ENCODE measurements at places on chromosomes 16 and 17.

DNA sequence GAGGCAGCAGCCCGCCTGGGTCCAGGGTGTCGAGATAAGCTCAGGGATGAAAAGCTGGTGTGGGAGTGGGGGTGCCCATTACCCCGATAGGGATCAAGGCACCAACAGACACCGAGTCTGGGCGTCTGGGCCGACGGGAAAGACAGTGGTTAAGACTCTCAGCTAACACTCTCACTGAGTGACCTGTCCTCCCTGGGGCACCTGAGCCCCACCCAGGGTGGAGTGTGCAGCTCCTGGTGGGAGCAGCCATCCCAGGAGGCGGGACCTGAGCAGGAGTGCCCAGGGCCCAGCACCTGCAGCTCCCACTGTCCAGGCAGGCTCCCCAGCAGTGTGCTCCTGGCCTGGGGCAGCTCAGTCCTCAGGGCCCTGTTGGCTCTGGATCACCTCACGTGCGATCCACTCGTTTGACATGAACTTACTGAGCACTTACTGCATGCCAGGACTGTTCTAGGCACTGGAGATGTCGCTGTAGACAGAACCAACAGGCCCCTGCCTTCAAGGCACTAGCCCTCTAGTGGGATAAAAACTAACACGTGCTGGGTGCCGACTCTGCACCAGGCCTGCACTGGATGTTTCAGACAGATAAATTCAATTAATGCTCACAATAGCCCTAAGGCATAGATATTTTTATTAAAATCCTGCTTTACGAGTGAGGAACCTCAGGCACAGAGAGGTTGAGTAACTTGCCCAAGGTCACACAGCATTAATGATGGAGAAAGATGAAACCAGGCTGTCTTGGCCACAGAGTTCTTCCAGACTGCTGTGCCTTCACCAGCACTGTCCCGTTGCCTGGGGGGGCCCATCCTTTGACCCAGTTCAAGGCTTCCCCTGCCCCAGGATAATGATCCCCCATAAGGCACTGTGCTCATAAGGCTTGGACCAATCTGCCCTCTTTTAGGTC lies 1.9 kb downstream of the EVPLL start:
- ATAC-seq, result no peak

GRCh38 chr16:86347090-86347489 lies 163.2 kb upstream of the FOXF1 start:
- ATAC-seq, result no peak

DNA sequence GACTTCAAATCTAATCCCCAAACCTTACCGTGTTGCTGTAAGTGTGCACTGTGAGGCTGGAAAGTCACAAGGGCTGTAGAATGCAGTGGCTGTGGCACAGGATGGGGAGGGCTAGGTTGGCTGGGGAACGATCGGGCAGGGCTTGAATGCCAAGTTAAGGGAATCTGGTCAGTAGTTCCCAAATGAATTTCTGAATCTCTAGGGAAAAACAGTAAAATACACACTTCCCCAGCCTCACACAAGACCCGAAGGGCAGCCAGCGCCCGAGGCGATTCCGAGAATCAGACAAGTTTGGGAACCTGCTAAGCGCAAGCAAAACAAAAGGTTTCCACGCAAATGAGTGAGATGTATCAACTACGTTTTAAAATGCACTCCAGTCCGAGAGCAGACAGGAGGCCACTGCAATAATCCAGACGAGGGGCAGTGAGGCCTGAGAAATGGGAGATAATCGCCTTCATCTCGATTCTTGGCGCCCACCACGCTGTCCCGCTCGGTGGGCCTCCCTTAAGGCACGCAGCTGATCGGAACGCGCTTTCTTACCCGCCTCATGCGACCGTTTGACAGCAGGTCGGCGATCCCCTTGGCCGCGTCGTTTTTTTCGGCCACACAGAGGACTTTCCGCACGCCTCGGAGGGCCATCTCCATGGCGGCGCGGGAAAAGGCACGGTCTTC lies 599 bp downstream of the TOP3A start:
- ATAC-seq, result peak; percentile 13

GRCh38 chr17:14940938-14941265 lies 324.2 kb downstream of the PMP22 start:
- ATAC-seq, result no peak

GRCh38 chr16:84758627-84759026 lies 58.8 kb downstream of the USP10 start:
- ATAC-seq, result no peak

DNA sequence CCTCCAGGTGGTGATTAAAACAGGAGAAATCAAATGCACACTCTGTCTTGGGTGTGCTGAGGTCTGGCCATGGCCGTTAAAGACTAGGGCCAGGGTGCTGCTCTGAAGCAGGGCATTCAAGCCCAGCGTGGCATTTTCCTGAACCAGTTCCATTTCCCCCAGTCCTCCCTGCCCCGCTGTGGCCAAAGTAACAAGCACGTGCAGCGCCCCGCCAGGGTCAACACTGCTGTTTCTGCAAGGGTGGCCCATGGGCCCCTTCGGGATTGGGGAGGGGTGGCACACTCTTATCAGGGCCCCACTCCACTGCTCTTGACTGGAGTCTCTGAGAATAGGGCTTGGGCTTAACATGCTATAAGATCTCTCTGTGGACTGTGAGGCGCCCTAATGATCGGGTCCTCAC lies 72.9 kb downstream of the IL21R start:
- peak; percentile 20 for ATAC-seq

- no peak for ATAC-seq
Observed at GRCh38 chr16:4110065-4110464, 6.2 kb downstream of the ADCY9 start.

DNA sequence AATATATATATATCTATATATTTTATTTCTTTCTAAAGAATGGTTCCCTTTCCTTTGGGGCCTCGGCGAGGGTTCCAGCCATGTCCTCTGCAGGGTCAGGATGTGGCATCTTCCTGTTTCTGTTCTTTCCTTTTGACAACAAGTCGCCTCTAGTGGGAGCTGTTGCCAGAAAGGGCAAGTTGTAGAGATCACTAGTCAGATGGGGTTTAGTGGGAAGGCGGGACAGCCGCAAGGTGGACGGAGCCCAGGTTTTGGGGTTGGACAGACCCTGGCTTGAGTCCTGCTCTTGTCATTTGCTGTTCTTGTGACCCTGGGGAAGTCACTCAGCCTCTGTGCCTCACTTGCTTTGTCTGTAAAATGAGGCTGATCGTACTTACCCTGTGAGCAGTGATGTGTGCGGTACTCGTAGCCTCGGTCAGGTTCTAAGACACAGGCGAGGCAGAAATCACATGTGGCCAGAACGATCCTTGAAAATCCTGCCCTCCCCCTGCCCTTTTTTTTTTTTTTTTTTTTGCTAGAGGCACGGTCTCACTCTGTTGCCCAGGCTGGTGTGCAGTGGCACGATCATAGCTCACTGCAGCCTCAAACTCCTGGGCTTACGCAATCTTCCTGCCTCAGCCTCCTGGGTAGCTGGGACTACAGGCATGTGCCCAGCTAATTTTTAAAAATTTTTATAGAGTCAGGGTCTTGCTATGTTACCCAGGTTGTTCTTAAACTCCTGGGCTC lies 80.1 kb downstream of the ABCC6 start:
- no peak for ATAC-seq

- ATAC-seq, result no peak
Observed at GRCh38 chr16:79972053-79972704, 371.6 kb upstream of the MAF start.

DNA sequence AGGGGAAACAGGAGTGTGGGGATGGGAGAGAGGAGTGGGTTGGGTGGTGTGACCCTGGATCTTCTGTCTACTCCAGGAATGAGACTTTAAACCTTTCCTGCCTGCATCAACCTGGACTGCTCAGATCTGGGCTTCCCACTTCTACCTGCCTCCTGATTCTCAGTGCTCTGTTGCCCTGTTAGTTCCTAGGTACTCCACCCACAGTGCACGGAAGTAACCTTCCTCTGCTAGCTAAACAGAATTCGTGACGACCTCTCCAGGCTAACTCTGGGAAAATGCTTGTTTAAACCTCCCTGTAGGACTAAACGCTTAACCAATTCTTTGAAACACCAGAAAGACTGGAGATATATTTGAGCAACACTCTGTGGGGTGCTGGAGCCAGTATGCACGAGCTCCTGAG lies 83.4 kb upstream of the CLEC3A start:
- ATAC-seq, result no peak

- peak; percentile 53 for ATAC-seq
Observed at GRCh38 chr16:31477220-31478216, 5.4 kb upstream of the SLC5A2 start.

DNA sequence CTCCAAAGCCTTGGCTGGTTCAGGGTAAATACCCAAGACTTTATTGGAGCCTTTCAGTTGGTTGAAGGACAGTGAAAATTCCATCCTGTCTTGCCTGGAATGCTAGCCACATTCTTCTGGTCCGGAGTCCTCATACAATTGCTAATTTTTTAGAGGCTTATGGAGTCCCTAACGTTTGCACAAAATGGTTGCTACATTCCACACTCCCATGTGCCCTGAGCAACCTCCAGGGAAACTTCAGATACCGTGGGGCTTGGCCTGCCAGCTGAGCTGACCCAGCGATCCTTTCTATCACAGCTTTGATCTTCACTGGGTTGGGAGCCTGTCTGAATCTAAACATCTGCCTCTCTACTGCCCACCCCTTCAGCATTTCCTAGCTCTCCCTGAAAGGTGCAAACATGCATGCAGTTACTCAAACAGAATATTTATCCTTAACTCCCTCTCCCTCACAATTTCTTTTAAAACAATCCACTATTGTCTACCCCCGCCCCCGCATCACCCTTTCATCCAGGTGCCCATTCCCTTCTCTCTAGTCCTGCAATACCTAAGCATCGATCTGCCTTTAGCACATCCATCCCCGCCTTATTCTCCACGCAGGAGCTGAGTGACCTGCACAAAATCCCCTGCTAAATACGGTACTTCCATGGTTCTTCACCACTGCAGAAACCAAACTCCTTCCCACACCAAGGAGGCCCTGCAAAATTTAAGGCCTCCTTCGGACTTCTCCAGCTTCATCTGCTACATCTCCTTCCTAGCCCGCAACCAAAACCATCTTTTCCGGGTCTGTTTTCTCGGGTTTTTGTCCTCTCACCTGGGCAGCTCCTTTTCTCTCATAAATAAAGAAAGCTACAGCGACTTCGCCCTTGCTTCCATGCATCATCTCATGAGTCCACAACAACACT lies 810 bp upstream of the GAN start:
- ATAC-seq, result peak; percentile 1

- no peak for ATAC-seq
Observed at GRCh38 chr16:10608687-10609401, 28.4 kb upstream of the EMP2 start.

GRCh38 chr16:58462997-58463941 lies 36.7 kb upstream of the NDRG4 start:
- peak; percentile 53 for ATAC-seq

Measured in stimulated activated memory B cell treated with anti-CD40 and anti-IgM and Interleukin-4, amounts not matched to agents 10 μg/mL and 1 μg/mL and 100 μg/mL, for 72 hours (primary cell).